Omental fat pad (tissue), 4 donors: ENCODE measurements at places on chromosomes 6 and 20. TPM values are rescaled to one million over a fixed set of nuclear protein-coding genes. Genes with fewer than 3 reads are reported as not detected.

The MUCL3 gene
- total RNA-seq = not detected

The PEDS1 gene
- 23.6 TPM for total RNA-seq

The CLDN20 gene
- not detected for total RNA-seq

The UST gene
- 20.8 TPM for total RNA-seq

The YIPF3 gene
- 89.3 TPM for total RNA-seq

The BFSP1 gene
- 0.38 TPM for total RNA-seq

The TP53INP2 gene
- 12.8 TPM for total RNA-seq

The MTG2 gene
- 19.3 TPM for total RNA-seq

The GGTLC1 gene
- not detected for total RNA-seq

The HLA-E gene
- 684 TPM for total RNA-seq

The OGFR gene
- total RNA-seq = 40.2 TPM

The ADGRF1 gene
- total RNA-seq = not detected

The RAB44 gene
- total RNA-seq = 0.37 TPM

The KHDC1 gene
- total RNA-seq = 1.3 TPM

The SLC35B3 gene
- 12.5 TPM for total RNA-seq

The C6orf58 gene
- total RNA-seq = not detected

The CGA gene
- not detected for total RNA-seq

The OR2H2 gene
- not detected for total RNA-seq

The SRMS gene
- not detected for total RNA-seq
